Chondrocyte (in vitro differentiated cells): ENCODE measurements at places on chromosomes 12 and 14. TPM values are rescaled to one million over a fixed set of nuclear protein-coding genes. Genes with fewer than 3 reads are reported as not detected.

- no peak overlapping the region for H3K27ac ChIP-seq
- H3K4me1 ChIP-seq, result peaks cover 73% of the 10 kb centered on the region
- no peaks in the 10 kb centered on the region for H3K36me3 ChIP-seq
- no peaks in the 10 kb centered on the region for H3K27me3 ChIP-seq
- H3K4me3 ChIP-seq, result no peak overlapping the region
Observed at GRCh38 chr12:20489645-20490044, 121.3 kb downstream of the PDE3A start.

The GNG2 gene
- 2.4 to 5.1 TPM (median 2.9 TPM) in 3 replicates for total RNA-seq

DNA sequence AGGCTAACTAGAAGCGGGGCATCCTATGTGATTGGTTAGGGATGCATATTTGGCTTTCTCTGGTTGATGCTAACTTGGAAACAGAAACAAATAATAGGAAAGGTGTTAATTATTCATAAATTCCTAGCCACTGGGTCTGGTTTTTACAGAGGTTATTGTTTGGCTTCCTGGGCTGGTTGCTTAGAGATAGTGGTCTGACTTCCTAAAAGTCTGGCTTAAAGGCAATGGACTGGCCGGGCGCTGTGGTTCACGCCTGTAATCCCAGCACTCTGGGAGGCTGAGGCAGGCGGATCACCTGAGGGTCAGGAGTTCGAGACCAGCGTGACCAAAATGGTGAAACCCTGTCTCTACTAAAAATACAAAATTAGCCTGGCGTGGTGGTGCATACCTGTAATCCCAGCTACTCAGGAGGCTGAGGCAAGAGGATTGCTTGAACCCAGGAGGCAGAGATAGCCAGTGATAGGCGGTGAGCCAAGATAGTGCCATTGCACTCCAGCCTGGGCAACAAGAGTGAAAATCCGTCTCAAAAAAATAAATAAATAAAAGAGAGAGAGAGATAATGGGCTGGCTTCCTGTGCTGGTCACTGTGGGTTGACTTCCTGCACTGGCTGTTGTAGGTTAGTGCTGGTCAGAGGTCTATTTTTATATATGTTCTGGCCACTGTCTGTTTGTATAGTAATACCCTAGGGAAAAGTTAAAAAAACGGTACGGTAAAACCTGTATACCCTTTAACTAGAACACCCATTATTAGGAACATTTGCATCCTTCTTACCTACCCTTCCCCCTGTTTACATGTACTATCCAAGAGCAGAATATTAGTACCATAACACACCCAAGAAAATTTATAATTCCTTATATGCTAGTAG lies 24.1 kb downstream of the OR6S1 start:
- DNase-seq, result no peak
- H3K27me3 ChIP-seq, result peaks cover 6% of the 10 kb centered on the region
- H3K27ac ChIP-seq, result peak overlapping the region; percentile 42
- no peaks in the 10 kb centered on the region for H3K4me1 ChIP-seq
- no peaks in the 10 kb centered on the region for H3K36me3 ChIP-seq
- H3K4me3 ChIP-seq, result no peak overlapping the region

GRCh38 chr12:116996093-116996492 lies 85.3 kb downstream of the FBXW8 start:
- peaks cover 7% of the 10 kb centered on the region for H3K36me3 ChIP-seq
- no peak for DNase-seq
- H3K27me3 ChIP-seq, result no peaks in the 10 kb centered on the region
- no peak overlapping the region for H3K4me3 ChIP-seq

GRCh38 chr12:111037047-111037446 lies 116.7 kb upstream of the MYL2 start:
- no peak overlapping the region for H3K4me3 ChIP-seq
- no peak for DNase-seq
- H3K27ac ChIP-seq, result no peak overlapping the region
- peaks cover 61% of the 10 kb centered on the region for H3K27me3 ChIP-seq

GRCh38 chr14:28061006-28061405 lies 705.6 kb upstream of the FOXG1 start:
- DNase-seq, result no peak
- no peaks in the 10 kb centered on the region for H3K36me3 ChIP-seq
- H3K27me3 ChIP-seq, result no peaks in the 10 kb centered on the region

The KRT73 gene
- total RNA-seq, result not detected in 3 replicates

DNA sequence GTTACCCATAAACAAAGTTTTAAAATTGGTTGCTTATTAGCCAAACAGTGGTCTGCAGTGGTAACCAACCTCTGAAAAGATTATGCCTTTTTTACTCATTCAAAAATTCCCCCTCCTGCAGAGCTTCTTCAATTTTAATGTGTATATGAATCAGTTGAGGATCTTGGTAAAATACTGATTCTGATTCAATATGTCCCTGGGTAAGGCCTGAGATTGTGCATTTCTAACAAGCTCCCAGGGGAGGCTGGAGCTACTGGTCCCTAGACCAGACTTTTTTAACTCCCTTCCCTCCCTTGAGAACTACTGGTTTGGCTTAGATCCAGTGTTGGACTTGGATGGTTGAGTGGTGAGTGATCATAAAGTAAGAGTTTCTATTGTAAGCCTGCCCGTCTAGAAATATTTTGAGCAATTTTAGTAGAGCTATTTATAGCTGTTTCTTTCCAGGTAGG lies 90.2 kb downstream of the FUT8 start:
- no peaks in the 10 kb centered on the region for H3K27me3 ChIP-seq
- peaks cover 7% of the 10 kb centered on the region for H3K4me1 ChIP-seq
- H3K4me3 ChIP-seq, result no peak overlapping the region
- H3K27ac ChIP-seq, result no peak overlapping the region
- no peak for DNase-seq

The HVCN1 gene
- 1.2 to 1.3 TPM (median 1.2 TPM) in 3 replicates for total RNA-seq

DNA sequence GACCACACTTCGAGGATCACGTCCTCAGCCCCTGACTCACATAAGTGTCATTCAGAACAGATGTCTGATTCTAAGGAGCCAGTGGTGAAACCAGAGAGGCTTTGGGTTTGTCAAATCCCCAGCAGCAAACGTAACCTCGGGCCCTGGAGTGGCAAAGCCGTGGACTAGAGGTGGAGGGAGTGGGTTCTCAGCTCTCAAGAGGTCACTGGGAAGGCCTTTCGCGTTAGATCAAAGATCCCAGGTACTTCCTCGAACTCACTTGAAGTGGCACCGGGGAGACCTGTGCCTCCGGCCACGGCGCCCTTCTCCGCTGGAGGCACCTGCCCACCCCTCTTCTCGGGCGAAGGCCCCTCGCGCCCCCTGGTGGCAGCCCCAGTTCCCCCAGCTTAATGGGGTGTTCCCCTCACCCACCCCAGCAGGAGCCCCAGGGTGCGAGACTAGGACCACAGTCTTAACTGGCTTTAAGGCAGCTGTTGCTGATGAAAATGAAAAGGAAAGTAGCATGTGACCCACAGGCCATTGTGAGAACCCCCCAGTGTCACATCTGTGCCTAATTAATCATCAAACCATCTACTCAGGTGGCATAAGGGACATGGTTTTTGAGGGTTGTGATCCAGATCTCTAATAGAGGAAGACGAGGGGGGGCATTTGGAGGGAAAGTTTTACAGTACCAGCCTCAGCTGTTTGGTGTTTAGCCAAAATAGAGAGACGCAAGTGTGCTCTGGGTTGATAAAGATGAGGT lies 672 bp upstream of the ESR2 start:
- peak overlapping the region; percentile 71 for H3K4me3 ChIP-seq
- H3K27ac ChIP-seq, result no peak overlapping the region
- no peaks in the 10 kb centered on the region for H3K36me3 ChIP-seq
- DNase-seq, result peak; percentile 92

GRCh38 chr12:82841487-82841904 lies 154.8 kb downstream of the TMTC2 start:
- no peak for DNase-seq
- no peak overlapping the region for H3K4me3 ChIP-seq
- no peaks in the 10 kb centered on the region for H3K36me3 ChIP-seq
- no peaks in the 10 kb centered on the region for H3K27me3 ChIP-seq
- no peak overlapping the region for H3K27ac ChIP-seq
- H3K4me1 ChIP-seq, result no peaks in the 10 kb centered on the region

- H3K4me1 ChIP-seq, result peaks cover 34% of the 10 kb centered on the region
- peak; percentile 24 for DNase-seq
- H3K27ac ChIP-seq, result no peak overlapping the region
- no peaks in the 10 kb centered on the region for H3K36me3 ChIP-seq
- no peak overlapping the region for H3K4me3 ChIP-seq
Observed at GRCh38 chr14:101078170-101078891, 174.8 kb upstream of the RTL1 start.

DNA sequence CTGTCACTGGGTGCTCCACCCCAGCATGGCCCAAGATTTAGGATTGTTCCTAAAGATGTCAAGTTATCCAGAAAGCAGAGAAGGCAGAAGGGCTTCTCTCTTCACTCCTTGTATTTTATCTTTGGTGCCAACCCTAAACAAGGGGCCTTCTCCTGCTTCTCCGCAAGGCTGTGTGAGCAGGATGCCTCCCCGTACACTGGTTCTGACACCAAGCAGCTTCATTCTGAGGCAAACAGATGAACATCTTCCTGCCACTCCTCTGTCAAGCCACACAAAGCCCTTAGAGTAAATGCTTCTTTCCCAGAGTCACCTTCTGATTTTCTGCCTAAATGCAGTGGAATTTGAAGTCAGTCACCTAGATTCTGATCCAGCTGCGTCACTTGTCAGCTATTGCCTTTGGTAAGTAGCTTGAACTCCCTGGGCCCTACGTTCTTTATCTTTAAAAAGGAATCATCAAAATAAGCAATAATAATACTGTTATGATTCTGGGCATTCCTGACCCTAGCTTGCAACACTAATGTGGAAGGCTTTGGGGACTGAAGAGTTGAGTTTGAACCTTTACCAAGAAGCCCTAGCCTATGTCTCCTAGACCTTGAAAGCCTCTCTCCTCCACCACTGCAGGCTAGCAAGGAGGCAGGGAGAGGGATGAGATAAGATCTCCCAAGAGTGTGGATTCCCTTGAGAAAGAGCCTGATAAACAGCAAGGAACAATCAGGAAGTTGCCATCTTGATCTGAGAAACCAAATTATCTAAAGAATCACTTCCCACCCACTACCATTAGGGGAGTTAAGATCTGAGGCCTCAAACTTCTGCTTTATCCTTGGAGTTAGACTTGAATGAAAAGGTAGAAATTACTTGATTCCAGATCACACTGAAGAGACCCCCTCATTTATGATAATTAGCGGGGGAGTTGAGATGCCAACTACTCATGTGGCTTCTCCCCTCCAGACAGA lies 5.7 kb downstream of the KRT73 start:
- H3K36me3 ChIP-seq, result no peaks in the 10 kb centered on the region
- no peak overlapping the region for H3K4me3 ChIP-seq
- peaks cover 85% of the 10 kb centered on the region for H3K27me3 ChIP-seq

GRCh38 chr12:68368327-68368726 lies 36.2 kb upstream of the MDM1 start:
- H3K27ac ChIP-seq, result no peak overlapping the region
- H3K4me1 ChIP-seq, result peaks cover 37% of the 10 kb centered on the region
- no peak overlapping the region for H3K4me3 ChIP-seq
- H3K27me3 ChIP-seq, result no peaks in the 10 kb centered on the region
- no peaks in the 10 kb centered on the region for H3K36me3 ChIP-seq

DNA sequence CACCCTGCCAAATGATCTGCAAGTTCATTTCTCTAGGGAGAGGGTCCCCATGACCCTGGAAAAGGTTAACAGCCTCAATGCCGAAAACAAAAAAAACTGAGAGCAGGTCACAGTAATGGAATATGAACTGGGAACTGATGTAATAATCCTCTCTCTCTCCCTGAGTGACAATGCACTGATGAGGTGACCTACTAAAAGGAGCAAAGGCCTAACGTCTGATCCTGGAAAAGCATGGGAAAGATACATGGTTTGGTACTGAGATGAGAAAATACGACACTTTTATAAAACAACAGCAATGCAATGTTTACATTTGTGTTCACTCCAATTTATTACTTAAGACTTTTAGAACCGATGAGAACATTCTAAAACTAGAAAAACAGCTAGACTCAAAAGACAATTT lies 27.7 kb downstream of the SETD3 start:
- DNase-seq, result no peak
- H3K27me3 ChIP-seq, result no peaks in the 10 kb centered on the region
- H3K4me1 ChIP-seq, result peaks cover 13% of the 10 kb centered on the region
- no peak overlapping the region for H3K4me3 ChIP-seq
- no peak overlapping the region for H3K27ac ChIP-seq

DNA sequence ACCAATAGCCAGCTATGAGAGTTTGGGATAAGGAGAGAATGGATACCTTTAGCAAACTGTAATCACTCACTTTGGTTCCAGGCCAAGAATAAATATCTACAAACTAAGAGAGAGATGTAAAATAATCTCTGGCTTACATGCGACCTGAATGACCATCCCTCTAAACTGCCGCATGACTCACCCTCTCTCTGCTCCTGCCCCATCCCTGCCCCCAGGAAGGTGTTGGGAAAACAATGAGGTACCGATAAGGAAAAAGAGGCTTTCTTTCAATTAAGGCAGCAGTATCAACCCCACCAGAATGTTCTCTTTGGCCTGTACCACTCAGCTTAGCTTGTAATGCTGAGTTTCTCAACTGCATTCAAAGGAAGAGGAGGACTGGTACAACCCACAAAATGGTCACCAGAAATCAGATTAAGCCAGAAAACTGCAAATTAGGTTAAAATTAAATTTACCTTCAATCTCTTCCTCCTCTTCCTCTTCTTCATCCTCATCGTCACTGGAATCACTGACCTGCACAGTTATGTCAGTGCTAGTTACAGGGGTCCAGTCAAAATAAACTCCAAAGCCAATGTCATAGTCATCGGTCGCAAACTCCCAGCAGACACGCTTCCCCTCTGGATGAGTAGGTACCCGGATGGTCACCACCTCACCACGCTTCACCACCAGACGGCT lies 22.0 kb downstream of the GSTZ1 start:
- no peaks in the 10 kb centered on the region for H3K27me3 ChIP-seq
- H3K27ac ChIP-seq, result no peak overlapping the region
- H3K36me3 ChIP-seq, result peaks cover 19% of the 10 kb centered on the region
- peaks cover 4% of the 10 kb centered on the region for H3K4me1 ChIP-seq

The ZCCHC8 gene
- 16.8 to 21.8 TPM (median 20.2 TPM) in 3 replicates for total RNA-seq

- DNase-seq, result peak; percentile 70
- H3K36me3 ChIP-seq, result peaks cover 15% of the 10 kb centered on the region
- H3K4me3 ChIP-seq, result no peak overlapping the region
- H3K27ac ChIP-seq, result no peak overlapping the region
- no peaks in the 10 kb centered on the region for H3K27me3 ChIP-seq
Observed at GRCh38 chr12:131942671-131943070, 7.1 kb upstream of the EP400 start.

The TAC3 gene
- total RNA-seq, result not detected in 3 replicates

The TAS2R14 gene
- total RNA-seq, result 2.4 to 4.0 TPM (median 2.6 TPM) in 3 replicates

DNA sequence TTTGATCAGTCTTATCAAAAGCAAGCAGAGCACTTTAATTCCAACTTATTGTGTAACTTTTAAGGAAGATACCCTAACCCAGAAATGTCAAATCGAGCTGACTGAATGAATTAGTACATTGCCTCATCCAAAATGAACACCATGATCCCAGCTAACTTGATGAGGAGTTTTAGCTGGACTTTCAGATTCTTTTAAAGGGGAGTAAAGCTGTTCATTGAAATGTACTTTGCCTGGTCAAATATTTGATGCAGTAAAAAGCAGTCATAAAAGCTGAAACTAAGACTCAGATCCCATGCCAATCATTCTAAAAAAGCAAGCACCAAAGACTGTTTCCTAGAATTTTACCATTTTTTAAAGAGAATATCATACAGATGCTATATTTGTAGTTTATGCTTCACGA lies 114.1 kb downstream of the FSCB start:
- no peak for DNase-seq
- no peak overlapping the region for H3K4me3 ChIP-seq
- no peaks in the 10 kb centered on the region for H3K4me1 ChIP-seq
- H3K27ac ChIP-seq, result no peak overlapping the region
- H3K27me3 ChIP-seq, result no peaks in the 10 kb centered on the region

The RFX4 gene
- total RNA-seq, result not detected in 3 replicates

GRCh38 chr14:61577506-61577931 lies 117.8 kb upstream of the HIF1A start:
- H3K4me1 ChIP-seq, result peaks cover 87% of the 10 kb centered on the region
- H3K4me3 ChIP-seq, result no peak overlapping the region
- no peaks in the 10 kb centered on the region for H3K27me3 ChIP-seq
- no peaks in the 10 kb centered on the region for H3K36me3 ChIP-seq
- H3K27ac ChIP-seq, result peak overlapping the region; percentile 82
